ENCODE measurements at places on chromosomes 3 and 15.

DNA sequence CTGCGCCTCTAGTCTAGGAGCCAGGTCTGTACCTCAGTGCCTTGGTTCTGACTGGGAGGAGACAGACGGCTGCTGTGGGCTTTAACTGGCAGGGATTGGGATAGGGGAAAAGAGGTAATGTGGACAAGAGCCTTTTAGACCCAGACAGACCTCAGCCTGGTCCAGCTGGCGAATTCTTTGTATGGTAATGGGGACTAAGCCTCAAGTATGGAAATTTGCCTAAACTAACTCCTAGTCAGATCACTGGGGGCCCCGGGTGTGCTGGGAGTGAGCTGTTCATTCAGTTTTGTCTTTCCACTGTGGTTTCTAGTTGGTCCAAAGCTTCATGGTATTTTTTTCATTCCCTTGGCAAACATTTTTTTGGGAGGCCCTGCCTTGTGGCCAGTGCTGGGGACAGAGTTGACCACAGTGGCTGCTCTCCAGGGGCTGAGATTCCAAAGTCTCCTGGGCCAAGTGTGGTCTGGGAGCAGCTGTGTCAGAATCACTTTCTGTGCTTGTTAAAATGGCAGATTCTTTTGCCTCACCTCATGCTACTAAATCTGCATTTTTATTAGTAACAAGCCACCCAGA is 261.4 kb upstream of the C2CD4B start:
- DNase-seq = no peak

GRCh38 chr15:83716605-83717004 is 62.7 kb downstream of the ADAMTSL3 start:
- DNase-seq = no peak

DNA sequence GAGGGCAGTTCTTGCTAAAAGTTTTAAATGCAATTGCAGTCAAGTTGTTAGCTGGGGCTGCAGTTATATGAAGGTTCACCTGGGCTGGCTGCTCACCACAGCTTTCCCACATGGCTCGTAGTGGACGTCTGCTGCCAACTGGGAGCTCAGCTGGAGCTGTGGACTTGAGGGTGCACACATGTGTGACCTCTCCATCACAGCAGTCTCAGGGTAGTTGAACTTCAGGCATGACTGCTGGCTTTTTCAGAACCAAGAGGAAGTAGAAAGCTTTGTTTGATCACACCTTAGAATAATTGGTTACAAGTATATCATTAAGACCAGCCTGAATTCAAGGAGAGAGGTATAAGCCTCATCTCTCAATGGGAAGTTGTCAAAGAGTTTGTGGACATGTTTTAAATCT is 74.1 kb downstream of the CHL1 start:
- no peak for DNase-seq

- no peak for DNase-seq
Observed at GRCh38 chr15:54990793-54991192, 205.9 kb downstream of the RSL24D1 start.

DNA sequence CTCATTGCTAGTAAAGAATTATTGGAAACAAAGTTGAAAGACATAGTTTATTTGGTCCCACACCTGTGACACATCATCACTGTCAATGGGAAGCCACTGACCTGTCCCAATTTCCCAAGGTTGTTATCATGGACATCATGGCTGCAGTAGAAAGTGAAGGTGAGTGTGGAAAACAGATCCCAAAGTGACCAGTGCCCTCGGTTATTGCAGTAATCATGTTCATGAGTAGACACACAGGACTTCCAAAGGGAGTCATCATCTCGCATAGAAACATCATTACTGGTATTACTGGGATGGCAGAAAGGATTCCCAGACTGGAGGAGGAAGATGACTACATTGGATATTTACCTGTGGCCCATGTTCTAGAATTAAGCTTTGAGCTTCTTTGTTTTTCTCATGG is 14.7 kb downstream of the TF start:
- DNase-seq = no peak

DNA sequence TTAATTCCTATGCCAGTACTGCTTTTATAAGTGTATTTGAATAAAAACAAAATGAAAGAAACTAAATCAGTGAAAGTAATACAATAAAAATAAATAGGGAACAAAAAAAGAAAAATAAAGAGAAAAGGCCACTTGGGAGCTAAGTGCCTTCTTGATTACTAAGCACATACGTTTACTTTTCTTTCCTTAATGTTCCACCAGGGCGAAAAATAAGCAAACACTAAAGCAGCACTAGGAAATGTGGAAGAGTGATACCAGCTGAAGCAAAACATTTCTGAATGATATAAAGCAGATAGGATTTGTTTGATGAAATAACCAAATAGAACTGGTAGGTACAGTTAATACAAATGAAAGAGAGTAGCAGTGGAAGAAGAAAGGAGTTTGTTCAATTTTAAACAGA is 132.8 kb upstream of the ZPLD1 start:
- DNase-seq = no peak

DNA sequence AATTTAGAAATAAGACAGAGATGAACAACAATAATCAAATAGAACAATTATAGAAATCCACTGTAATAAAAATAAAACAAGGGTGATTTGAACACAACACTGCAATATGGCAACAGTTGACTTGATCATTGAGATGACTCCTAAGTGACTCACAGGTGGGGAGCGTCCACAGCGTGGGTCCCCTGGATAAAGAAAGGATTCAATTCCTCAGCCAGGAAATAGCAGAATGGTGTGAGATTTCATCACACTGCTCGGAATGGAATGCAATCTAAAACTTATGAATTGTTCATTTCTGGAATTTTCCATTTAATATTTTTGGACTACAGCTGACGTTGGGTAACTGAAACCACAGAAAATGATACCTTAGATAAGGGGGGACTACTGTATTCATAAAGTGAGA is 82.0 kb downstream of the CNTN3 start:
- DNase-seq = no peak

DNA sequence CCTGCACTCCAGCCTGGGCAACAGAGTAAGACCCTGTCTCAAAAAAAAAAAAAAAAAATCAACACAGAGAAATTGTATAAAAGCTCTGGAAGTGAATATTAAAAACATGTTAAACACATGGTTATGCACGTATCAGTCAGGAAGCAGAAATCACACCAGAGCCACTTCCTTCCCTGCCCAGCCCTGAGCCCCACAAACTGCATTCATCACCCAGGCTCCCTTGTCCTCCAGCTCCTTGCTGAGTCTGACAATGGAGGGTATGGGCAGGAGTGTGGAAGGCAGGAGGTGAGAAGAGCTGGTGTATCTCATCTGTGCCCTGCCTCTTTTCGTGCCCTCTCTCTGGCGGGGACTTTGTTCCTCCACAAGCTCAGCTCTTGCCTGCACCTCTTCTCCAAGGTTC is 12.1 kb upstream of the LOXL1 start:
- DNase-seq = no peak

DNA sequence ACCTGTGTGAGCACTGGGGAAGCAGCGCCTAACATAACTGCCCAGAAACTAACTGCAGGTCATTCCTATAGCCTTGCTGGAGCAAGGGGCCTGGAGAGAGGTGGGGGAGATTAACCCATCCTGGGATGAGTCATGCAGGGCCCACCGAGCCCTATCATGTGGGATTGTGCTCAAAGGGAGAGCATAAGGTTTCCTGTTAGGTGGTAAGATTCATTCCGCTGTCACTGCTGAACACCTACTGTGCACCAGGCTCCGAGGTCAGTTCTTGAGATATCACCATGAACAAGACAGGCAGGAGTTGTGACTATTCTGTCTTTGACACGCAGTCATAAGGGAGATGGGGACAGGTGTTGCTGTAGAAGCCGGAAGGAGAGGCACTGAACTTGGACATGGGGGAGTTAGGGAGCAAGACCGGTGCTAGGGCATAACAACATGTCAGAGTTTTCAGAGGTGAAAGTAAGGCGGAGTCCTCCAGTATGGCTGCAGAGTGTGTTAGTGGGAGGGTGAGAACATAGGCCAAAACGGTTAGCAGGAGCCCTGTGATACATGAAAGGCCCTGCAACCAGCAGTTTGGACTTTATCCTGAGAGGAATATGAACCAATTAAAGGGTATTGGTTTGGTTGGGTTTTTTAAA is 2.4 kb downstream of the SLC25A38 start:
- no peak for DNase-seq

DNA sequence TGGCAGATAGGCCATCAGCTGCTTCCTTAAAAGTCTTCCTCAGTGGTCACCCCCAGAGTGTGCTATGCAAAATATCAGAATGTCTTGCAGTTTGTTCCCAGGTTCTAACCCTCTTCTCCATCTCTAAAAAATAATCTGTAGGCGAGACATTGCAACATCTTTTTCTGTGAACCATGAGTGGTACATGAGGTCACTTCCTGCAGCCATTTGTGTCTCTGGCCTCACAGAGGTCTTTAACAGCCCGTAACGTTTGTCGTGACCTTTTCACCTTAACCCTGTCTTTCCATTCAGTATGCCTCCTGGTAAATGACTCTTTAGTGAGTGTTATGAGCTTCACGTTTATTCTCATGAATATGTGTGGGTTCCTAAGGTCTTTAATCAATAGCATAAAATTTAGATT is 145.4 kb downstream of the KLHL25 start:
- peak; percentile 1 for DNase-seq

DNA sequence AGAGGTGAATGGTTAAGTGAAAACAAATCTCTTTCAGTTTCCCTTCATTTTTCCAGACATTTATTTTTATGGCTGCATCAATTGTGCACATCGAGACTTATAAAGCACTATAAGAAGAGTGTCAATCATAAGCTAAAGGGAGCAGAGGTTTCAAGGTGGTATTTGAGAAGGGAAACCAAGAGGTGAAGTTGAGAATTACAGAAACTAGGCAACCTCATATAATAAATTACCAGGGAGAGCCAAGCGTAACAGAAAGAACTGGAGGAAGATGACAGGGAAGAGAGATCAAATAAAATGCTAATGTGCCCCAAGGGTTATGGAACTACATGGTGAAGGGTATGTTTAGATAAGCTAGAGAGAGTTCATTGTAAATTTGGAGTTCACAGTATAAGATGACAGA is 6.3 kb upstream of the CCDC54 start:
- DNase-seq = no peak

DNA sequence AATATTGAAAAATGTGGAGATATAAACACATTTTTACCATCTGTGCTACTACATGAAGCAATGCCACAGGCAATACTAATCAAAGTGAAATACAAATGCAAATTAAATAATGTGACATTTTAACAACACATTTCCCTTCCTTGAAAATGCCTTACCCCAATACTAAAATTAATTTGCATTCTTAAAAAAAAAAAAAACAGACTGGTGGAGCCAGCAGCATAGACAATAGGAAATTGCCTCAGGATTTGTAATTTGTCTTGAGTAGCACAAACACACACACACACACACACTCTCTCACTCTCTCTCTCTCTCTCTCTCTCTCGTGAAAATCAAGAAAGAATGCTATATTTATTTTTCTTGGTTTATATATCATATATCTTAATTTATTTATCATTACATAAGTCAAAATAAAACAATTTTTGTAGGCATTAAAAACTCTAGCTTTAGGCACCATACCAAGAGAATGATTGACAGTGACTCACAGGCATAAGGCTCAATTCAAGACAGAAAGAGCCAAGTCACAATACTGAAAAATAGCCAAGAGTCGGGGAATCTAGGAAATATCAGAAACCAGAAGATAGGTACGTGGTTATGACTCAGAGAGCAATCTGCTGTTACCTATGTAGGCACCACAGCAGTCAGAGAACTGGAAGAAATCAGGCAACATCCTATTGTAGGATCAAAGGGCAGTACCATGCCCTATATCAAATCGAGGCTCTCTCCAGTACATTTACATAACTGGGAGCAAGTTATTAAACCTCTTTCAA is 23.0 kb downstream of the SUCNR1 start:
- no peak for DNase-seq

- DNase-seq = no peak
Observed at GRCh38 chr3:53589201-53589600, 94.8 kb downstream of the CACNA1D start.

DNA sequence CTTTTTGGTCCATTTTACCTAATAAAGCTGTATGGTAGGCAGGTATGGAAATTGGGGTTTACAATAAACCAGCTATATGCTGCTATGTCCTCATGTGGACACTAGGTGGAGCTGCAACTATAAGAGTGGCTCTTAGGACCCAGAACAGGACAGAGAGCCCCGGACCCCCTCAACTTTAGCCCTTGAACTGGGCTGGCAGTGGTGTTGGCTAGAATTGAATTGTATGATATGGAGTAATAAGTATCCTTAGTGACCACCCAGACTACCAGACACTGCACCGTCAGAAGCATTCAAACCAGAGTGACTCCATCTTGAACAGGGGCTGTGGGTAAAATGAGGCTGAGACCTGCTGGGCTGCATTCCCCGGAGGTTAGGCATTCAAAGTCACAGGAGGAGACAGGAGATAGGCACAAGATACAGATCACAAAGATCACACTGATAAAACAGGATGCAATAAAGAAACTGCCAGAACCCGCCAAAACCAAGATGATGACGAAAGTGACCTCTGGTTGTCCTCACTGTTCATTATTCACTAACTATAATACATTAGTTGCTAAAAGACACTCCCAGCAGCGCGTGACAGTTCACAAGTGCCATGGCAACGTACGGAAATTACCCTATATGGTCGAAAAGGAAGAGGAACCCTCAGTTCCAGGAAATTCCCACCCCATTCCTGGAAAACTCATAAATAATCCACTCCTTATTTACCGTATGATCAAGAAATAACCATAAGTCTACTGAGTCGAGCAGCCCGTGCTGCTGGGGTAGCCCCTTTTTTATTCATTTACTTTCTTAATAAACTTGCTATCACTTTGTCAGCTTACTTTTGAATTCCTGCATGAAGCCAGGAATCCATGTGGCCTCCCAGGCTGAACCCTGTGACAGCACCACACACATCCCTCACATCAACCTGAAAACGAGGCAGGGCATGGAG is 68.7 kb upstream of the BLM start:
- DNase-seq = peak; percentile 63

DNA sequence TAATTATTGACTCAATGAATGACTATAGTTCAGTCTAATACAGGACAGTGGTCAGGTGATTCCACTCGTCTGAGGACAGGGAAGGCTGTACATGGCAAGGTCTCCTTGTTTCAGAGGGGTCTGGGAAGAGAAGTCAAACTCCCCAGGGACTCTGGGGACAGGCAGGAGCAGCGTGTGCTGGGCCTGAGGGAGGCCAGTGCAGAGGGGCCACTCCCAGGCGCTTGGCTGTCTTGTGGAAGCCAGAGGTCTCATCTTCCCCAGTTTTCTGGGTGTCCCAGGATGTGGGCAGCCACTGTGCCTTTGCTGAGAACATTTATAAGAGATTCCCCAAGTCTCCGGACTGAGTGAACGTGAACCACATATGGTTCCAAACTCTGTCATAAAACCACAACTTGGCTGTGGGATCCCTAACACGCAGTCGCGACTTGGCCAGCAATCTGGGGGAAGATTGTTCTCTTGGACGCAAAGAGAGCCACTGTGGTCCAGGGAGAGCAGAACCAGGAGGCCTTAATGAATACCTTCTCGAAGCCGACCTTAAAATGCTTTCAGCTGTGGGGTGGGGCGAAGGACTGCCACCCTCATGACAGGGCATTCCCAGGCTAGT is 30.4 kb downstream of the BHLHE40 start:
- no peak for DNase-seq

DNA sequence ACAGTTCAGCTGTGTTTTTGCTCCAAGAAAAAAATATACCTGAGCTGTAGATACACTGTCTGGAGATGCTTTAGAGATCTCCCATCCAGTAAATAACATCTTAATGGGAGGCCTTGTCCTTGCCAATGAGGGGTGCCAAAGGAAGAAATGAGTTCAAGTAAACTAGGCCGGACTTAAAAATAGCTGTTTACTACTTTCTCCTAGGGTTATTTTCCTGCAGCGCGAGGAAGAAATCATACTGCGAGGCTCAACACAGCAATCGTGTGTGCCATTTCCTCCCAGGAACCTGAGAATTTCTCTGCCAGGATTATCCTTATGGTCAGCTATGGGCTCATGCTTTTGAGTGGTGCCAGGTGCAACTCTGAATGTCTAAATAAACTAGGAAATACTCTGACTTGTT is 71.9 kb downstream of the CMTM8 start:
- no peak for DNase-seq

Data from stimulated activated naive CD4-positive, alpha-beta T cell treated with Interleukin-2 at 50 U/mL for 16 hours (primary cell).